ENCODE measurements at places on chromosomes 5 and 9. TPM values are rescaled to one million over a fixed set of nuclear protein-coding genes. Genes with fewer than 3 reads are reported as not detected.

DNA sequence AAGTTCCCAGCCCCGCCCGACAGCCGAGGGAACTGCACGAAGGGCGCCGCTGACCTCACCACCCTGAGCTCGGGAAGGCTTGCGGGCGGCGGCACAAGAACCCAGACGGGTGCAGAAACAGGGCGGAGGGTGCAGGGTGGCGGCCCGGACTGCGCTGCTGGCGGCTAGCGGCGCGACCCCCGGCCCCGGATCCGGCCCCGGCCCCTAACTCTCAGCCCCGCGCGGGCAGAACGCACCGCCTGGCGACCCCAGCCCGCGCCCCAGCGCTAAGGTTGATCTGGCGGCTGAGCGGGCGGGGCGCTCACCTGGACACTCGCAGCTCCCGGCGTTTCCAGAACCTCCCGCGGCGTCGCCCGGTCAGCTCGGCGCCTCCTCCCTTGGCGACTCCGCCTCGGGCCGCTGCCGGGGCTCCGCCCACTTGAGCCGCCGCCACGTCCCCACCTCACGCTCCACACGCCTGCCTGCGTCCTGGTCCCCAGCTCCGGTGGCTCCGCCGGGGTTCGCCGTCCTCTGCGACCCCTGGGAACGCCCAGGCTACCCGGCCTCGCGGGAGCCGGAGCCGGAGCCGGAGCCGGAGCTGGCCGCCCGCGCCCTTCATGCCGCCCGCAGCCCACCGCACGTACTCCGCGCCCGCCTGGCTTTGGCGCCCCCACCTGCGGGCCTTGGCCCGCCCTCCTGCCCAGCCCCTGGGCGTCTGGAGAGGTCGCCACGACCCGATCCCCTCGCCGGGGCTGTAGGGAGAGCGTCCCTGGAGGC lies at the start of gene P4HA2:
Gene P4HA2, minus strand, starts transcription at position 369 of the 756 bp plus-strand sequence. CDS start 9,227 bp downstream, outside the sequence.
- H3K4me3 ChIP-seq: peak within 1 kb of the TSS; percentile 75
- H3K36me3 ChIP-seq: peaks cover 2% of the 10 kb centered on the region
- peaks cover 21% of the 10 kb centered on the region for H3K4me1 ChIP-seq
- no peak within 1 kb of the TSS for H3K27ac ChIP-seq
- no peak for DNase-seq

DNA sequence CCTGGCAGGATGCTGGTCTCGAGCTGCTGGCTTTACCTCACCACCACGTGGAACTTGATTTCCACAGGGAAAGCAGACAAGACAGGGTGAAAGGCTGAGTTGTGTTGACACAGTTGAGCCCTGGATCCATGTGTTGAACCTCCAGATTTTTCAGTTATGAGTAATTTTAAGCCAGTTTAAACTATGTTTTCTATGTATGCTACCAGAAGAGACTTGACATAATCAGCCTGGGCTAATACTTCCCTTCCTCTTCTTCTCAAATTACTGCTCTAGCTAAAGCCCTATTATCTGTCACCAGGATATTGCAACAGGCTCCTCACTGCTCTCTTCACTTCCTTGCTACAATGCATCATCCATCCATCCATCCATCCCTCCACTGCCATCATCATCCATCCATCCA lies 12.0 kb upstream of the PHYKPL start:
- H3K27ac ChIP-seq: no peak overlapping the region
- H3K4me3 ChIP-seq: no peak overlapping the region
- peaks cover 19% of the 10 kb centered on the region for H3K4me1 ChIP-seq
- no peak for DNase-seq
- no peaks in the 10 kb centered on the region for H3K36me3 ChIP-seq

DNA sequence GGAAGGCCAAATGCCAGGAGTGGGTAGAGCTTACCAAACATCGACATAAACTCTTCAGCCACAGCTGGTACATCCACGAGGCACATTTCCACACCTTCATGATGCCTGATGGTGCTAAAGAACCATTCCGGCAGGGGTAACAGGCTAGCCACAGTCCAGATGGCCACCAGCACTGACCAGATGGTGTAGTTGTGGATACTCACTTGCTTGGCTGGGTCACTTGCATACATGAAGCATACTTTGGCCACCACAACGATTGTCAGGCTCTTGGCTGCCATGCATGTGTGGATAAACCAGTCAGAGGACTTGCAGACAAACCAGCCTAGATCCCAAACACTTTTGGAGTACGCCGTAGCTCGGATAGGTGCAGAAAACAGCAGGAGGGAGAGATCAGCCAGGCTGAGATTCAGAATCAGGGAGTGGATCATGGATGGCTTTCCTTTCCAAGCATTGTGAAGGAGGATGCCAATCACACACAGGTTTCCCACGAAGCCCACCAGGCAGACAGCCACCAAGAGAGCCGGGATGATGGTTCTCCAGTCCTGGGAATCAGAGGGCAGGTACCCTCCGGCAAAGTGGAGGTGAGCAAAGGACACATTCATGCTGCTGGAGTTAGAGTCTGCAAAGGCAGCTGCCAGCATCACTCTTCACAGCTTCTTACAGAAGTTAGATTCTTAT lies 378 bp downstream of the GPR151 start:
- DNase-seq: no peak
- H3K4me3 ChIP-seq: no peak overlapping the region
- no peak overlapping the region for H3K27ac ChIP-seq
- peaks cover 4% of the 10 kb centered on the region for H3K4me1 ChIP-seq
- no peaks in the 10 kb centered on the region for H3K36me3 ChIP-seq

DNA sequence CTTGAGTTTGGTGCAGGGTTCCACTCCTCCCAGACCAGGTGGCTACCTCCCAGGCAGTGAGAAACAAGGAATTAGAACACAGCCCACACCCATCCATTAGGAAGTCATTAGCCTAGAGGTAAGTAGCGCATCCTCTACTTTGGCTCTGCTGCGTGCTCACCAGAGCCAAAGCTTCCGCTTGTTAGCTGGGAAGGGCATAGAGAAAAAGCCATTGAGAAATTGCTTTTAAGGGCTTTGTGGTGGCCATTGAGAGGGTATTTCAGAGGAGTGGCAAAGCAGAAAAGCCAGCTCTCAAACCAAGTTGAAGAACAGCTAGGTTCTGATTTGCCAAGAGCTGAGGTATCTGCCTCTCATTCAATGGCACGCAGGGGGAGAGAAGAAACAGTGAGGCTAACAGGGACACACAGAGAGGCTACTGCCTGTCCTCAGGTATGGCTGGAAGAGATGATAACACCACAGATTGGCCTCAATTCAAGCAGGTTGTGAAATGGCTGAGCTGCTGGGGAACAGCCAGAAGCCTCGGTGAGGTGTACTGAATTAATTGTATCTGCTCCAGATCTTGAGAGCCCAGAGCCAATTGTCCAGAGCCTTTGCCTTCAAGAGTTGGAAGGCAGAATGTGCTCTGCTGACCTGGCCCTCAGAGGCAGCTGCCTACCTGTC lies 119.4 kb downstream of the NTRK2 start:
- no peaks in the 10 kb centered on the region for H3K4me1 ChIP-seq
- no peaks in the 10 kb centered on the region for H3K36me3 ChIP-seq
- peaks cover 16% of the 10 kb centered on the region for H3K27me3 ChIP-seq

DNA sequence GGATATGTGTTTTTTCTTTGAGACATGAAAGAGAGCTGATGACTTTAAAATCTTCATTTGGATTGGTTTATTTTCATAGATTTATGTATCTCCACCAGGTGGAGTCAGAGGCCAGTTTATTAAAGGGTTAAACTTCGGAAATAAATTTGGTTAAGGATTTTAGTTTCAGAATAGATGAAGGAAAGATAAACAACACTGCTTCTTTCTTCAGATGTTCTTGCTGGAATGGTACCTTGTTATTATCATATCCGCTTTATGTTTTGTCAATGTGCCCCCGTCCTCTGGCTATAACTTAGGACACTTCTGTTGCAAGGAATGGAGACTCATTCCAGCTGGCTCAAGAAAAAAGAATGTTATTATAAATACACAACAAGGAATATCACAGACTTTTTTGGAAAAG lies 81.2 kb downstream of the ALDH1A1 start:
- peaks cover 37% of the 10 kb centered on the region for H3K27me3 ChIP-seq
- no peaks in the 10 kb centered on the region for H3K36me3 ChIP-seq
- no peaks in the 10 kb centered on the region for H3K4me1 ChIP-seq
- H3K27ac ChIP-seq: no peak overlapping the region

DNA sequence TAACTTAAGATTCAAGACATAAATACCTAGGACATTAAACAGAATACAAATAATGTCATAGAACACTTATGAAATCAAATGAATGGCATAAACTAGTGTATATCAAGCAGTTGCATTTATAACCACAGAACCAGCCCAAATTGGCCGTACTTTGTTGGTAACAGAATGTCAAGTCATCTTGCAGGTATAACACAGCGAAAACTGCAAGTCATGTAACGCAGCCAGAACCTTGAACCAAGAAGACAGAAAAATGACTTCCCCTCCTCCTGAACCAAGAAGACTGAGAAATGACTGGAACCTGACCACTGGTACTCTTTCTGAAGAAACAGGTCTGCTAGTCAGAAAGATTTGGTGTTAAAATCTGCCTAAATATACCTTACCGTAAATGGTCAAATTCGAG lies 38.9 kb downstream of the ANKRD31 start:
- H3K27me3 ChIP-seq: peaks cover 6% of the 10 kb centered on the region
- H3K27ac ChIP-seq: no peak overlapping the region
- H3K4me3 ChIP-seq: no peak overlapping the region
- DNase-seq: no peak

- no peaks in the 10 kb centered on the region for H3K36me3 ChIP-seq
- no peaks in the 10 kb centered on the region for H3K4me1 ChIP-seq
- H3K27ac ChIP-seq: no peak overlapping the region
- DNase-seq: no peak
- no peaks in the 10 kb centered on the region for H3K27me3 ChIP-seq
These were observed 85.0 kb downstream of the DNAH5 start for GRCh38 chr5:13859270-13860065.

DNA sequence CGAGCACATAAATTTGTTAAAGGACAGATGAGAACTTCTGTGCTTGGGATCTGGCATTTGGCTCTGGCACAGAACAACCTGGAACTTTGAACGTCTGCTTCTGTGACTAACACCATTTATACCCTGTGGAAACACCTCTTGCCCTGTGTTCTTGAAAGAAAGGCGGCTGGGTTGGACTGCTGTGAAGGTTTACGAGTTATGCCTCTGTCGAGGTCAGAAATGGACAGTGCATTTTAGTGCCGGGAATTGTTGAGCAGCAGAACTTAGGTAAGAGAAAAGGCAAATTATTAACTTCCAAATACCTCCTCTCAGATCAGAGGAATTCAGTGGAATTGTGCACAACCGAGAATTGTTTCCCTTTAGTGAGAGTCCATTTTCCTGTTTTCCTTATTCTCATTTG lies 14.1 kb upstream of the INIP start:
- no peak for DNase-seq
- no peaks in the 10 kb centered on the region for H3K27me3 ChIP-seq
- no peak overlapping the region for H3K4me3 ChIP-seq
- H3K27ac ChIP-seq: no peak overlapping the region
- no peaks in the 10 kb centered on the region for H3K4me1 ChIP-seq
- no peaks in the 10 kb centered on the region for H3K36me3 ChIP-seq

Gene ANXA1
- 553 TPM for total RNA-seq

Gene SLC46A2
- 0.47 TPM for total RNA-seq

Gene OR1K1
- not detected for total RNA-seq

Gene LOX
- 0.65 TPM for total RNA-seq
